ENCODE measurements at places on chromosomes 2 and 18.

GRCh38 chr2:190094316-190094871 is 31.9 kb upstream of the MSTN start:
- no peak for DNase-seq

- DNase-seq: no peak
These were observed 39.4 kb downstream of the MYOM1 start for GRCh38 chr18:3180325-3180724.

- DNase-seq: no peak
These were observed 128.8 kb upstream of the TRIB2 start for GRCh38 chr2:12587729-12588522.

DNA sequence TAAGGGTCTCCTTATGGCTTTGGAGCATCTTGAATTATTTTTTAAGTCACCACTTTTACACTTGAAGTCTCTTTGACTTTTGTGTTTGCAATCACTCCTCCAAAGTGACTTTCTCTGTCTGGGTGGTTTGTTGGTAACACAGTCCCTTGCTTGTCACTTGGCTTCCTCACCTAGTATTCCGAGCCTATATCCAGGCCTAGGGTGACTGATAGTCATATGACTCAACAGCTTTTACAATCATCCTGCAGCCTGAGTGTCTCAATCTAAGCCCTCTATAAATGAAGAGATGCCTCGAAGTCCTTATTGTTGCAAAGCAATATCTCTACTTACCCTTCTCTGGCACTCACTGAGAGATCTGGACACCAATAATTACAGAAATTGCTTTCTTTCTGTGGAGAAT is 53.9 kb upstream of the SETBP1 start:
- no peak for DNase-seq

DNA sequence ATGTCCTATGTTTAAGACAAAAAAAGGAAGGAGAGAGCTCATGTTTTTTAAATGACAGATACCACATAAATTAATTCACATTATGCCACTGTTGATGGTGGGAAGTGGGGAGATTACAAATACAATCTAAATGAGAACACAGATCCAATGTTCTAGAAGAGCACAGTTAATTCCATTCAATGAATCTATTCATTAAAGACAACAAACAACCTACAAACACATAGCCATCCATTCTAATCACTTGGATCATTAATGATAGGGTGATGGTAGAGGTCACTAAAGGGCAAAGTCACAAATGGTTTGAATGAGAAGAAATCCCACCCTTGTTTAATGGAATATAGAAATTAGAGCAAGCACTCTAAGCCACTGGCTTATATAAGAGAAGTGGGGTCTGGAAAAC is 21.7 kb downstream of the HNRNPA3 start:
- DNase-seq: no peak

DNA sequence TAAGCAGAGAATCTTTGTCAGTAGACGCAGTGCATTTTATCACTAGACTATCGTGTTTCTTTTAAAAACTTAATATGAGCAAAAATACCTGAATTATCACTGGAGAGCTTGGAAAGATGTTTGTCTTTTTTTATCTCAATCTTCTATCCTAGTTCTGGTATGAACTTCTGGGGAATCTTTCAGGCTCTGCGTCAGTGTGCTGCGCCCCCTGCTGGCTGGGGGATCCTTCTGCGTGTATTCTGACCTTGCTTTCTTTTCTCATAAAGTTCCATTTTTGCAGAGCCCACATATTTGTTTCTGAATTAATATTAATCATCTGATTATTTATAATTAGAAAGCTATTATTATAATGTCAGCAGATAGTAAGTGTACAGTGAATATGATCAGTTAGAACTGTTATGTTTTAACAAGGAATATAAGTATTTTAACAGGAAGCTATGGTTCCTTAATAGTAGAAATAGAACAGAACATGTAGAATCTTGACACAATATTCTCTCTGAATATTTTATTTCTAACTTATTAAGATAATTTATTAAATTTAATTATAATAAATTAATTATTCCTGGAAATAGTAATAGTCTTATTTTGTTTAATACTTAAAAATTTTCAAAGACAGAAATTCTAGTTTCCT is 945.0 kb upstream of the CRIM1 start:
- DNase-seq: peak; percentile 49

All from NCI-H69 (cell line).